Activated CD4-positive, alpha-beta T cell treated with anti-CD3 and anti-CD28 coated beads, Interleukin-2, amount 50 U/mL, for 4 hours (primary cell): ENCODE measurements at places on chromosomes 4 and X.

- DNase-seq: no peak
These were observed 68.6 kb downstream of the PRSS12 start for GRCh38 chr4:118284169-118284568.

- DNase-seq: no peak
These were observed 23.8 kb downstream of the ARFIP1 start for GRCh38 chr4:152803541-152803940.

- DNase-seq: no peak
These were observed 77.8 kb downstream of the CD38 start for GRCh38 chr4:15855804-15856475.

DNA sequence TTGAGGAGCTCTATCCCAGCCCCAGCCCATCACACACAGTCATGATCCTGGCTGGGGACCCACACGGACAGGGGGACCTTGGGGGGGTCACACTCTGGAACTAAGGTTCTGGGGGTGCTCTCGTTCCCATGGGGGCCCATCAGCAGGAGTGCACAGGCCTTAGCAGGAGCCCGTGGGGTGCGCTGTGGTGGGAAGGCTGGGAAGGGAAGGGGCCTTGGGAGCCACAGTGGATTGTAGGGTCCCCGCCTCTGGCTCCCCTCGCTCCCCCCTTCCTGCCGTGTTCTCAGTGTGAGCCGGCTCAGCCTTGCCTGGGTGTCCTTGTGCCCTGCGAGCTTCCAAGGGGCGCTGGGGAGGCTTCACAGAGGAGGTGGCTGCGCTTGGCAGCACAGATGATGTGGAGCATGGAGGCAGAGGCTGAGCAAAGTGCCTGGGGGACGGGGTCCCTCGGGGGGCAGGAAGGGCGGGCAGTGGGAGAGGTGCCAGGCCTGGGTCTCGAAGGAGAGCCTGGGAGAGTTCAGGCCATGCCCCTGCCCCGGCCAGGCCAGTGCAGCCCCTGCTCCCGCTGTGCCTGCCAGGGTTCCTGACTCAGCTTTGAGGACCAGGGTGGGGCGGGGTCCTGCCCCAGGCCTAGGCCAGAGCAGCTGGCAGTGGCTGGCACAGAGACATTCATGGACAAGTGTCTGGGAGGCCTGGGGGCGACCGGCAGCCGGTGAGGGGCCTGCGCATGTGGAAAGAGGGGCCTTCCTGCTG lies 5.5 kb upstream of the HGFAC start:
- DNase-seq: no peak

DNA sequence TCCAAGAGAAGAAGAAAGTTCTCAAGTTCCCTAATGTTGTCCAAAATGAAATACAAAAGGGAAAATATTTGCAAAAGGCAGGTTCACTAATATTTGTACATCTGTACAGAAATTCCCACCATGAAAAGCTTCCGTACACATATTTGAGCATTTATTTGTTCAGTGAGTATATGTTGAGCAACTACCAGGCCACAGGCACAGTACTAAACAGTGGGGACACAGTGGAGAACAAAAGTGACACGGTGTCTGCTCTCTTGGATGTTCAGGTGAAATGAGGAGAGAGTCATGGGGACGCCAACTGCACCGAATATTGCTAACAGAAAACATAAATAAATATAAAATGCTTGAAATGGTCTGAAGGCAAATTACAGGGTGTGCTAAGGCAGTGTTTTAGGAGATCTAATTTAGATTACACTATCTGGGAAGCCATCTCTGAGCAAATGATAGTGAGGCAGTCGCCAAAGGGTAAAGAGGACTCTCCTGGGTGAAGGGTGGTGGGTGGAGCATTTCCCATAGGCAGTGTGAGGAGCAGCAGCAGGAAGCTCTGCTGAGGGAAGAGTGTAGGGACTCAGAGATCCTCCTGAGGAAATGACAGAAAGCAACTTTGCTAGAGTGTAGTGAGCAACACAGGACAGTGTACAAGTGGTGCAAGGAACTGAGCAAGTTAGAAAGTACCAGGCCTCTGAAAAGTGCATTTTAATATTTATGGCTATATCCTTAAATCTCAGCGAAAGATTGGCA lies 375.2 kb downstream of the GALNTL6 start:
- DNase-seq: no peak

- no peak for DNase-seq
These were observed 591.2 kb downstream of the PDHA2 start for GRCh38 chr4:96431094-96431493.

- DNase-seq: peak; percentile 12
These were observed 20.8 kb downstream of the IRF2 start for GRCh38 chr4:184453365-184454160.
